GM19239 (cell line): ENCODE measurements at places on chromosomes 13 and 19.
A peak's percentile ranks its signal among the peaks of the same experiment; 100 is the strongest.

GRCh38 chr13:19581675-19582074 lies 20.3 kb upstream of the TPTE2 start:
- no peak for DNase-seq

GRCh38 chr13:27137759-27138158 lies 33.9 kb downstream of the USP12 start:
- DNase-seq = no peak

DNA sequence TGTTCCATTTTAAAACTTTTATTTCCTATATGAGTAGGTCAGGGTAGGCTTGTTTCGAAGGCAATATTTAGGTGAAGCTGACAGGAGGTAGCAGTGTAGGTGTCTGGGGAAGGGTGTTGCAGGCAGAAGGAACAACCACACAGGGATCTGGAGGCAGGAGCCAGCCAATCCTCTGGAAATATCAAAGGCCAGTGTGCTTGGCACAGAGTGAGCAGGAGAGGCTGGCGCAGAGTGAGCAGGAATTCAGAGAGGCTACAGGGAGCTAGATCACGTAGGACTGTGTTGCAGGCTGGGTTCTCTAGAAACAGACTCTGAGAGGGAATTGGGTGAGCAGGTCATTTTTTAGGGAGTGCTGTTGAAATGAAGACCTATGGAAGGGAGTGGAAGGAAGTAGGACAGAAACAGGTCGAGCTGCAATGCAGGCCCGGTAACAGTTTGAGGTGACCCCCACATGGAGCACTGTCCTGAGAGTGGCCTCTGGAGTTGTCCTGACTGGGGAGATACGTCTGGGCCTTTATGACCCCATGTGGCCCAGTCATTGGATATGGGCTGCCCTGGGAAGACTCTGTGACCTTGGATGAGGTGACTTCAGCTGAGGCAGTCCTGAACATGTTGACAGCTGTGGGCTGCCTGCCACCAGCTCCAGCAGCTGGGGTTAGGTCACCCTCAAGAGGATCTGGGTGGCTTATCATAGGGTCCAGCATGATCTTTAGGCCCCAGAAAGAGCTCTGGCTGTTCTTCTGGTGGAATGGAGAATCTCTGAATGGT lies 51.7 kb downstream of the ERCC5 start:
- DNase-seq = no peak

DNA sequence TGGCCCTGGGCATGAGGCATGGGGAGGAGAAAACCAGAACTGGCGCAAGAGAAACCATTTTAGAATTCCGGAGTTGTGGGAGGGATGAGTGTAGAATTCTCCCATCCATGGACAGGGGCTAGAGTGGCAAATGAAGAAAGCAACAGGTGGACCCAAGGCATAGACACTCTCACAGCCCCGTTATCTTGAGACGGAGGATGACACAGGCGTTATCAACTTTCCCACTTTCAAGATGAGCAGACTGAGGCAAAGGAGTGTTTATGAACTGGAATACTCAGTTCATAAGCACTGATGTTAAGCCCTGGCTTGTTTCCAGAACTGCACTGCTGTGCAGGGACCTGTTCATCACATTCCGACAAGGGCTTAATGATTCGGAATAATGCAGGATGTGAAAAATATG lies 1.1 kb upstream of the GTF3A start:
- DNase-seq = no peak

DNA sequence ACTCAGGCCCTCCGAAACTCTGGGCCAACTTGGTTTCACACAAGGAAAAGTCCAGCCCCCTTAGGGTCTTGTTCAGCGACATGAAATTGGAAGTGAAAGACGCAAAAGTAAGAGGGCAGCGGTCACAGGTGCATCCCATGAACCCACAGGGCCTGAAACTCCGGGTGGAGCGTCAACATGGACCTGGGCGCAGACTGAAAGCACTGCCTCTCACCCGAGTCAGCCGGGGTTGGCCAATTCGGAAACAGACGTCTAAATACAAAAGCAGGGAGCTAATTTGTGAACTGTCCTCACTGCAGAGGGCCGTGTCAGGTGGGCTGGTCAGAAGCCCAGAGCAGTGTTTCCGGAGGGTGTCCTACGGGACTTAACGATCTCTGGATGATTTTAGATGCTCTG lies 26.7 kb downstream of the ADPRHL1 start:
- no peak for DNase-seq

- no peak for DNase-seq
Measured at GRCh38 chr19:57978586-57979289, 4.4 kb upstream of the C19orf18 start.

GRCh38 chr19:35557539-35558399 lies 5.7 kb downstream of the ATP4A start:
- peak; percentile 51 for DNase-seq

DNA sequence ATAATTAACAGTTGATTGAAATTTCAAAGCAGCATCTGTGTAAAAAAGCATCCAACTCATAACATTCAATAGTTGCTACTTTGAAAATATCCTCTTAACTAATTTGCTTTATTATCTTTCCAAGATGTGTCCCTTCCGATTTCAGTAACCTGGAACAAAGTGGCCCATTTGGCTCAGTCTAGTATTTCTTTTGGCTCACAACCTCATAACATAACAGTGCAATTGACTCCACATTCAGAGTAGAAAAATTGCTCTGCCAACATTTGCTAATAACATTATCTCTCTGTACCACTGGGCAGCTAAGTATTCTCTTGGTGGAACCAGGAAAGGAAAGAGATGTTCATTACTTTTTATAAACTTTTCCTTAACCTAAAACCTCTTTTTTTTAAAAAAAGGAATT lies 571.1 kb upstream of the ARGLU1 start:
- DNase-seq = no peak

DNA sequence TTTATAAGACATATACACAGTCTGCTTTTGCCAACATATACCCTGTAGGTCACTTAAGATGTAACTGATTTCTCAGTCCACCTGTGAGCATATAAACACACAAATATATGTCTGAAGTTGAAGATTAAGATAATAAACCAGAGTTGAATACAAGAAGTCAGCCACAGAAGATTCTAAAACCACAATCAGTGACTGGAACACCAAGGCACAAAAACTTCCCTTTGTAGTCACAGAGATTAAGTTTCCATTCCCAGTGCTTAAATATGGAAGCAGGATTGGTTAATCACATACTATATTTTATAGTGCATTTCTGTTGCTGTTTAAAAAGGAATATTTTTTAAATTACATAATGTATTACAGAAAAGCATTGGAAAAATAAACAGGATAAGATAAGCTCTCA lies 39.9 kb downstream of the MTMR6 start:
- DNase-seq = no peak

DNA sequence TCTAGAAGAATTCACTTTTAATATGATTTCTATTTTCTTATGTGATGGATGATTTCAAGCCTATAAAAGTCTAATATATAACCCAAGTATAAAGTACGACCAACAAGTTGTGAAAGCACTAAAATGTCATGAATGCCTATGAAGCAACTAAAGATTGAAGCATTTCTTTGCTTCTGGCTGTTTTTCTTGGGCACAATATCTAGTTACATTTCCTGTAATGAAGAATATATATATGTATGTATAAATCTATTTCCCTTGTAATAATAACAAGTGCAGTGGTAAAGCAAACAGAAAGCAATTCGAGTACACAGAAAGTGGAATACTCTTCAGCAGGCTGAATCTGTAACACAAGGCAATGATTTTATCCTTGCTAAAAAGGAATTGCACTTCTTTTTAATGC lies 5.4 kb downstream of the PCDH20 start:
- no peak for DNase-seq

DNA sequence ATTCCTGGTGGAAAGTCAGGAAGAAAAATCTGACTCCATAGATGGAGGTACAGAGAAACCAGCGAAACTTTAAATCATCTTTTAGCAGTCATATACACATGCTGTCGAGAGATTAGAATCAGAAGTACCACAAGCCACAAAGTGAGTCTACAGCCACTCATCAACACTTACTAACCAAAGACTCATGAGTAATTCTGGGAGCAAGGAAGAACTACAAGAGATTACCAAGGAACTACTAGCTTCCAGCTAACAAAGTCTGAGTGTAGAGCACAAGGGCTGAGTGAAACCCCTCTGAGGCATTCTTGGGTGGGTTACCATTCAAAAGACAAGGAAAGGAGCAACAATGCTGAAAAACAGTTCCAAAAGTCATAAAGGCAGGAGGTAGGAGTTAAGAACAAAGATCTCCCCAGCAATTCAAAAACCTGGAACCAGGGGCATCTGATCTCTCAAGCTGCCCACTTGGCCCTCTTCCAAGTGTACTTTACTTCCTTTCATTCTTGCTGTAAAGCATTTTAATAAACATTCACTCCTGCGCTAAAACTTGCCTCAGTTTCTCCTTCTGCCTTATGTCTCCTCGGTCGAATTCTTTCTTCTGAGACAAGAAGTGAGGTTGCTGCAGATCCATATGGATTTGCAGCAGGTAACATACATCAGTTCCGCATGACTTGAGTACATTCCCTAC lies 13.0 kb downstream of the RBM26 start:
- DNase-seq = no peak

DNA sequence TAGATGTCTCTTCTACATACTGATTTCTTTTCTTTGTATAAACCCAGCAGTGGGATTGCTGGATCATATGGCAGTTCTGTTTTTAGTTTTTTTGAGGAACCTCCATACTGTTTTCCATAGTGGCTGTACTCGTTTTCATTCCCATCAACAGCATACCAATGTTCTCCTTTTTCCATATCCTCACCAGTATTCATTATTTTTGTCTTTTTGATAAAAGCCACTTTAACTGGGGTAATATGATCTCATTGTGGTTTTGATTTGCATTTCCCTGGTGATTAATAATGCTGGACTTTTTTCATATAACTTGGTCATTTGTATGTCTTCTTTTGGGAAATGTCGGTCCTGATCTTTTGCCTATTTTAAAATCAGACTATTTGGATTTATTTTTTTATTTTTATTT lies 108.5 kb downstream of the PAN3 start:
- no peak for DNase-seq

DNA sequence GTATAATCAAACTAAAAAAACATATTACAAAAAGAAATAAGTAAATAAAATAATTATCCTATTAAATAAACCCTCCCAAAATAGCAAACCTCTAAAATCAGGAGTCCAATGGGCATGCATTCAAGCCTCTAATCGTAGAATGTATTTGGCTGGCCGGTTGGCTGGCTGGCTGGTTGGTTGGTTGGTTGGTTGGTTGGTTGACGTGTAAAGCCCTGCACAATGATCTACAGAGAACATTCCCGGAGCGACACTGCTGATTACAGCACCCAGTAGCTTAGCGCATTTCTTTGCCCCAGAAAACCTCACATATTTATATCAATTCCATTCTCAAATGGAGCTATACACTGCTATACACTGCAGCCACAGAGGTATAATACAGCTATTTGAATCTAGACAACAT lies 65.6 kb downstream of the SACS start:
- DNase-seq = no peak

GRCh38 chr19:9407827-9408226 lies 27.5 kb downstream of the ZNF266 start:
- no peak for DNase-seq

DNA sequence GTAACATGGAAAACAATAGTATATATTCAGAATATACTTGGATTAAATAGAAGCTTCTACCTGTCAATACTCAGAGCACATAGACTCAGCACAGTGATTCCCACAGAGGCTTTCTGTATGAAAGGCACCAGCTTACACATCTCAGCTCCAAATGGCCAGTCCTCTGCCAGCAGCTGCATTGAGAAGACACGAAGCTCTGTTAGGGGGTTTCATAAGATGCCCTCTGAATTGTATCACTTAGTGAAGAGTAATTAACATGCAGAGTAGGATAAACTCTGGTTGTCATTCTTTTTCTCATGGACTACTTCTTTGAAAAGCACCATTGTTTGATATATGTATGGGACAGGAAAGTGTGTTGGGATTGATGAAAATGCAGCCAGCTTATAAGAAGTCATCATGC lies 15.2 kb downstream of the EDNRB start:
- DNase-seq = no peak

GRCh38 chr13:111970494-111971141 lies 96.3 kb upstream of the SOX1 start:
- DNase-seq = no peak

- DNase-seq = no peak
Measured at GRCh38 chr19:10112037-10112761, 706 bp downstream of the P2RY11 start.

DNA sequence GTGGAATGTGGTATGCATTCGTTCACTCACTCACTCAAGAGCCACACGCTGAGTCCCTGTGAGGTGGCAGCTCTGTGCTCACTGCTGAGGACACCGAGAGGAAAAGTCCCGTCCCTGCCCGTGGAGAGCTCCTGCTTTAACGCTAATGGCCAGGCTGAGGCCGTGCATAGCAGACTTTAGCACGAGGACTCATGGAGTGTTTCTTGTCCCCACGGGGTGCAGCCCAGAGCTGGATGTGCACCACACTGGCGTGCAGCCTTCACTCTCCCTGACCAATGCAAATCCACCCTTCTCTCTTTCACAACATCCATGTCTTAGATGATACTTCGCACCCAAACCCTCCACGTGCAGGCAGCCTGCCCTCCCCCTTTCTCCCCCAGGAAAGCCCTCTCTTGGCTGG lies 159.6 kb upstream of the ZNF536 start:
- DNase-seq = no peak

DNA sequence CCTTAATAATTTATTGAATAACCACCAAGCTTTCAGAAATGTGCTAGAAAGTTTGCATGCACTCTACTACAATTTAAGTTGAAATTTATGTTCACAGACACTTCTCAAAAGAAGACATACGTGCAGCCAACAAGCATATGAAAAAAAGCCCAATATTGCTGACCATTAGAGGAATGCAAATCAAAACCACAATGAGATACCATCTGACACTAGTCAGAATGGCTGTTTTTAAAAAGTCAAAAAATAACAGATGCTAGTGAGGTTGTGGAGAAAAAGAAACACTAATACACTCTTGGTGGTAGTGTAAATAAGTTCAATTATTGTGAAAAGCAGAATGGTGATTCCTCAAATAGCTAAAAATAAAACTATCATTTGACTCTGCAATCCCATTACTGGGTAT lies 308.8 kb upstream of the PCDH9 start:
- DNase-seq = no peak

DNA sequence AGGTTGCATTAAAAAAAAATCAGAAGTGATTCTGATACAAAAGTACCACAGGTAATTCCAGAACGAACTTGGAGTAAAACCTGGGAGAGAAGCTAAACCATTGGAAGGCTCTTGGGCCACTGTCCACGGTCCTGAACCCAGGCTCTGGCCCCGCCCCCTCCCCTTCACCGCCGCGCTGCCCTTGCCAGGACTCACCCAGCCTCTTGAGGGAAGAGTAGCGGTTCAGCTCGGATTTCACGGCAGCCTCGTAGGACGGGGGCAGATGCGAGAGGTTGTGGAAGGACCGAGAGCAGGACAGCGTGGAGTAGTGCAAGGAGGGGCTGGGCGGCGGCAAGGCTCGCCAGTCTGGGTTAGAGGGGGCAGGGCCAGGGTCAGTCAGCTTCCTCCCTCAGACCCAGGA lies 5.7 kb downstream of the SHISA7 start:
- no peak for DNase-seq
